Bladder microvascular endothelial cell (primary cell): ENCODE measurements at places on chromosomes 2 and 18. TPM values are rescaled to one million over a fixed set of nuclear protein-coding genes. Genes with fewer than 3 reads are reported as not detected.

The SGPP2 gene
- not detected in 2 replicates for total RNA-seq

The SIGLEC15 gene
- total RNA-seq = 0.06 TPM in 1 of 2 replicates, not detected in the other

The POTEC gene
- total RNA-seq = not detected in 2 replicates

The CD226 gene
- total RNA-seq = 0.32 and 1.0 TPM in 2 replicates

The COL4A4 gene
- under 0.01 TPM in 1 of 2 replicates, not detected in the other for total RNA-seq

The RPS27A gene
- total RNA-seq = 578 and 669 TPM in 2 replicates

The TNFRSF11A gene
- 4.4 and 21.5 TPM in 2 replicates for total RNA-seq

The CPLX4 gene
- not detected in 2 replicates for total RNA-seq
